ENCODE measurements at places on chromosomes 12 and 14.
A peak's percentile ranks its signal among the peaks of the same experiment; 100 is the strongest.

DNA sequence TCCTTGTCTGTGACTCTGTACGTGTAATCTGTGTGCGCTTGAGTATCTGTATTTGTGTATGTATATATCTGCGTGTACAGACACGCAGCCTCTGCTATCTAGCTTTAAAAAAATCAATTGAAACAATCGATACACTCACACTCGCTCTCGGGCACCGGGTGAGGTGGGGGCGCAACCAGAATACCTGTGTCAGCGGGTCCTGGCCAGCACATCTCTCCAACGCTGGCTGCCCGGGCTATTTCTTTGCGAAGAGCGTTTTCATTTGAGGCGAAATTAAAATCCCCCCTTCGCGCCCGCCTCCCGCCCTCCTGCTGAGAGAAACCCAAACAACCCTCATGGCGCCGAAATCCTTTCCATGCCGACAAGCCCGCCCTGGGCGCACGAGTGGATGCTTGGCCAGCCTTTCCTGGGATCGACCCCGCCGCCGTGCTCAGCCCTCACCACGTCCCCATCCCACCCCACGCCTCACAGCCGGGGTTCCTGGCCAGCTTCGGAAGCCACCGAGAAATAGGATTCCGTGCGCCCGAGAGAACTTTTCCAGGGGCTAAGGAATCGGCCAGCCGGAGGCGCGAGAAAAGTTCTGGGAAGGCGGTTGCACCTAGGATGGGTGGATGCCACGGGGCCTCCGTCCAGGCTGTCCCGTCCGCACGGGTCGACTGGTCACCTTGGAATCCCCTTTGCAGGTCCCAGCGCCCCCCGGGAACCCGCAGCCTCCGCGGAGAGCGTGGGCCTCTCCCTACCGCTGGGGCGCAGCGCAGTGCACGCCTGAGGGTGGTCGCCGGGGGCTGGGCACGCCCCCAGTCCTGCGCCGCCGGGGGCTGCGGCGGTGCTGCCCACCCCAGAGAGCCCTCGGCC, 1.0 kb downstream of the ZDHHC22 start:
- DNase-seq, result no peak

- DNase-seq, result no peak
Observed at GRCh38 chr14:96662116-96662970, 134.8 kb upstream of the VRK1 start.

DNA sequence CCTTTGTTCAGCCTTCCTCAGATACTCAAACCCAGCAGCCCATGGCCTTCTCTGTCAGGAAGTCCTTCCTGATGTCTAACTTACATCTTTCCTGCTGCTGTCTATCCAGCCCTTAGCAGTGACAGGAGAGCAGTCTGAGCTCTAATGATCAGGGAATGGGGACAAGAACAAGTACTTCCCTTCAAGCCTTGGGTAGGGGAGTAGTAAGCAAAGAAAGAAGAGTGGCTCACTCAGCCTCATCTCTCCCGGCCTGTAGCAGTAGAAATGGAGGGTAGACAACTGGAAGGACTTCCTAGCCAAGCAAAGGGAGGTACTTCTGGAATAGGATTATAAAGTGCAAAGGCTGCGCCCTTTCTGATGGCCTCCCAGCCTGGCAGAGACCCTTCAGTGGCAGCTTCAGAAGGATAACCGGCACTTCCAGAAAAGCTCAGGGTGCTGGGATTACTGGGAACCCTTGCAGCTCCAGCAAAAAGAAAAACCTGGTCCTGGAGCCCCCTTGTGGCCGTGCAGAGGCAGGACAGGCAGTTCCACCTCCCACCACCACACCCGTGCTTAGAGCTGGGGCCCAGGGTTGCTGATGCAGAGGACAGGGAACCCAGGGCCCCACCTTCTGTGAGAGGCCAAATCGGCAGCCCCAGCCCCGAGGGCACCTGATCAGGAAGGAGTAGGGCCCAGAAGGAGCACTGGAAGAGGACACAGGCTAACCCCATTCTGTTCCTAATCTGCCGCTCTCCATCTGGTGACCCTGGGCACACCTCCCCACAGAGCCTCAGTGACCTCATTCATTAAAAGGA, 12.4 kb upstream of the SMUG1 start:
- DNase-seq, result peak; percentile 68

GRCh38 chr12:13940335-13940865, 41.0 kb downstream of the GRIN2B start:
- no peak for DNase-seq

GRCh38 chr14:23446291-23446851, 10.9 kb upstream of the MYH7 start:
- DNase-seq, result peak; percentile 41

GRCh38 chr12:54680374-54680773, 32.2 kb upstream of the DCD start:
- peak; percentile 12 for DNase-seq

GRCh38 chr12:72282721-72283120, 10.6 kb downstream of the TRHDE start:
- DNase-seq, result no peak

DNA sequence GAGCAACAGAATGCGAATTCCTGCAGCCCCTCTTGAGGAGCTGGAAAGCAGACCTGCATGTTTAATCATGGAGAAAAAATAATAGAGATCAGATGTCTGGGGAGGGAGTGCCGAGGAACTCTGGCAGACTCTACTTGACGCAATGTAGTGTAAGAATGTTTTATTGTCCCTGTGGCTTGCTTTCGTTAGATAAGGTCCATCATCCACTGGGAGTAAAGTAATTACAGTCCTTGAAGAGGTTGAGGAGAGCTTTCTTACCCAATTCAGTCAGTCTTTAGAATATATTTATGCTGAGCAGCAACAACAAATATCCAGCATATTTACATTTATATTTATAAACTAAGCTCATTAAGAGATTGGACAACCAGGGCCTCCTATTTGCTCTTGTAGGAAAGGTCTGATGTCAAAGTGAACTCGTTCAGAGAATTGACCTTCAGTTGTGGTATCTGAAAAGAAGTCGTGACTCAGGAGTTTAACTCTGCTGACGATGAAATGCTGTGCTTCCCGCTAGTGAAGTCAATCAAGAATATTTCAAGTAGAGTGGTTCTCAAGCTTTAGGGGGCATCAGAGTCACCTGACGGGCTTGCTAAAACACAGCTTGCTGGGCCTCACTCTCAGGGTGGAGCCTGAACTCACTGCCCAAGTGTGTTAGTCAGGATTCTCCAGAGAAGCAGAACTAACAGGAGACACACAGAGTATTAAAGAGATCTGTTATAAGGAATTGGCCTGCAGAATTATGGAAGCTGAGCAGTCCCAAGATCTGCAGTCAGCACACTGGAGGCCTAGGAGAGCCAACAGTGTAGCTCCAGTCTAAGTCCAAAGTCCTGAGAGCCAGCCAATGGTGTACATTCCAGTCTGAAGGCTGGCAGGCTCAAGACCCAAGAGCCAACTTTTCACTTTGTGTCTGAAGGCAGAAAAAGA, 139.3 kb upstream of the LMNTD1 start:
- no peak for DNase-seq

- DNase-seq, result no peak
Observed at GRCh38 chr12:132239392-132239791, 90.0 kb downstream of the GALNT9 start.

Measured in transverse colon (tissue), 4 donors.